ENCODE measurements at places on chromosomes 1 and 21. TPM values are rescaled to one million over a fixed set of nuclear protein-coding genes. Genes with fewer than 3 reads are reported as not detected.

- no peak for DNase-seq
Measured at GRCh38 chr1:22808676-22809483, 98.2 kb downstream of the EPHB2 start.

- DNase-seq: no peak
Measured at GRCh38 chr21:25234857-25235801, 372.2 kb downstream of the MRPL39 start.

Gene KRTAP12-2
- not detected for total RNA-seq

- no peak for DNase-seq
Measured at GRCh38 chr1:7930645-7931445, 9.8 kb downstream of the TNFRSF9 start.

Gene SIM2
- total RNA-seq: 0.38 TPM

Gene PRSS38
- not detected for total RNA-seq

GRCh38 chr1:167442854-167443565, 75.3 kb downstream of the CD247 start:
- DNase-seq: no peak

Gene SPRR5
- not detected for total RNA-seq

Gene FAM72B
- total RNA-seq: 2.0 TPM

Gene MAP1LC3C
- not detected for total RNA-seq

Gene SLC37A1
- 60.2 TPM for total RNA-seq

Gene HSD3B1
- total RNA-seq: not detected

GRCh38 chr21:31531967-31532366, 127.5 kb upstream of the SOD1 start:
- DNase-seq: no peak

Gene BARHL2
- not detected for total RNA-seq

Gene ARPC5
- 68.0 TPM for total RNA-seq

Gene C1QC
- total RNA-seq: not detected

Gene COL18A1
- total RNA-seq: 271 TPM

GRCh38 chr1:71044833-71045232, 2.8 kb downstream of the PTGER3 start:
- no peak for DNase-seq

DNA sequence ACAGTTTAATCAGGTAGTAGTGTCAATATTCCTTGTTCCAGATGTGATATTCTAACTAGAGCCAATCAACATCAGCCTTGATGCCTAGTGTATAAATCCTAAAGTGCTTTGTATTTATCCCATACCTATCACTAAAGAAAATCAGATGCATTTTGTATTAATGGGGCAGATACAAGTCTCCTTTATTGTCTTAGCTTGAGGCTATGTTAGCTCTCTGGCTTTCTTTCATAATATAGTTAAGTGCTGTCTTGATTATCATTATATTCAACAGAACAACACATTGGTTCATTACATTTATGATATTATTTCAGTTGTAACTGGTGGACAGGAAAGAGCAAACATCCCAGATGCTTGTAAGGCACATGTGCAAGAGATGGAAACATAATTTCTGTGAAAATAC, 338.8 kb downstream of the PLA2G4A start:
- DNase-seq: no peak

- no peak for DNase-seq
Measured at GRCh38 chr1:156172696-156173470, 19.5 kb downstream of the SEMA4A start.

Gene NPHS2
- total RNA-seq: not detected

Gene NBPF4
- total RNA-seq: not detected

DNA sequence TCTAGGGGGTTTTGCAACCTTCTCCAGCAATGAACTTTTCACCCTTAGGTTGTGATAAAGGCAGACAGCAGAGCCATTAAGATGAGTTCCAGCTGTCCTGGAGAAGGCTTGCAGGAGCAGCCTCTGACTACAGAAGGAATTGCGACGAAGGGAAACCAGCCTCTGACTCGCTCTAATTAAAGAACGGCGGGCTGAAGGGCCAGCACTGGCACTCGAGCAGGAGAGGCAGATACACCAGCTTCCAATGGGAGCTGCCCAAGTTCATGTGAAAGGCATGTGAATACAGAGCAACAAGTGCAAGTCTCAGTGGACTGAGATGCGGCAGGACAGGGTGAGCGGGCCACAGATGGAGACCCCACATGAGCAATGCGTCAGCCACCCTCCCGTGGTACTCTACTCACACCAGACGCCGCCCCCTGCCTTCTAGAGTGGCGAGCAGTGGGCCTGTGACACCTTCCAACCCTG, 15.7 kb downstream of the RCC2 start:
- DNase-seq: no peak

- no peak for DNase-seq
Measured at GRCh38 chr1:14511166-14511680, 87.3 kb upstream of the KAZN start.

Gene ASAP3
- 67.8 TPM for total RNA-seq

Gene AK5
- total RNA-seq: 4.0 TPM

DNA sequence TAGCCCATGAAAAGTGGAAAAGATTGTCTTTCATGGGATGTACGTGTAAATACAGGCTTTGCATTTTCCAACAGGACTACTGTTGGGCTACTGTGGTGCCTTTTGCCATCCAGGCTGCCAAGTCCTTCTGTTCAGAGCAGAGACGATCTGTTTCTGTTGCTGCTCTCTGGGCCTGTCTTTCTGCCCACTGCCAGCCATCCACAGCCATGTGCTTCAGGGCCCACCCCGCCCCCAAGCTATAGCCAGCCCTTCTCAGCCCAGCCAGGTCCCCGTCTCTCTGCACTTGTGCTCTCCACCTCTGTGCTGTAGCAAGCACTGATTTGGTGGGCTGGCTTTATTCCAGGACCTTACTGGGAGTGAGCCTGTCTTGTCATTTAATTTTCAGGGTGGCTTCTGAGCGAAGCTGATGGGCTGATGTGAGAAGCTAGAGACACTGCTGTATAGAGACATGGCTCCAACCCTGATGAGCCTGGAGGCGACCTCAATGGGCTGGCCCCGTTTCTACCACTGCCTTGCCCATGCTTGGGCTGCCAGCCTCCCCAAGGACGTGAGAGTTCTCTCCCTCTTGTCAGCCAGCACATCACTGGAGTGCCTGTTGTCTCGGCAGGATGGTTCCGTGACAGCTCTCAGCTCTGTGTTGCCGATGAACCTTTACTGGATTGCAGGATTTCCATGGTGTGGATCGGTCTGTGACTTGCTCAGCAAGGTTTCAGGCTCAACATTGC, 137.8 kb downstream of the PEX14 start:
- no peak for DNase-seq

Gene PRAMEF17
- not detected for total RNA-seq

Gene OR2T35
- not detected for total RNA-seq

GRCh38 chr21:16741141-16741665, 771.6 kb upstream of the CXADR start:
- DNase-seq: no peak

GRCh38 chr1:196207612-196208217, 400.5 kb downstream of the KCNT2 start:
- DNase-seq: no peak

- DNase-seq: peak; percentile 47
Measured at GRCh38 chr1:239997515-239998311, 94.0 kb upstream of the FMN2 start.
